ENCODE measurements at places on chromosomes 6 and 20.

GRCh38 chr20:33894798-33895197, 83.7 kb downstream of the CHMP4B start:
- peak; percentile 44 for DNase-seq

DNA sequence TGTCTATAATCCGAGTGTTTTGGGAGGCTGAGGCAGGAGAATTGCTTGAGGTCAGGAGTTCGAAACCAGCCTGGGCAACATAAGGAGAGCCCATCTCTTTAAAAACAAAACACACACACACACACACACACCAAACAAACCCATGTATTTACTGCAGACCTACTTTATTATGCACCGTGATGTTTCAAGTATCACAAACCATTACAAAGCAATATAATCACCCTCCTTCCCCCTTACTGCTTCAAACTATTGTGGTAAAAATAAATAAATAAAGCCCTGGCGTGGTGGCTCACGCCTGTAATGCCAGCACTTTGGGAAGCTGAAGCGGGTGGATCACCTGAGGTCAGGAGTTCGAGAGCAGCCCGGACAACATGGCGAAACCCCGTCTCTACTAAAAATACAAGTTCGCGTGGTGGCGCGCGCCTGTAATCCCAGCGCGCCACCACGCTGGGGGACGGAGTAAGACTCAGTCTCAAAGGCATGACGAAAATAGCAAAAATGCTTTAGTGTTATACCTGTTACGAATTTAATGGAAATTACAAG, 1.5 kb downstream of the TBCC start:
- no peak for DNase-seq

- peak; percentile 4 for DNase-seq
Observed at GRCh38 chr20:56249244-56249955, 868 bp downstream of the MC3R start.

DNA sequence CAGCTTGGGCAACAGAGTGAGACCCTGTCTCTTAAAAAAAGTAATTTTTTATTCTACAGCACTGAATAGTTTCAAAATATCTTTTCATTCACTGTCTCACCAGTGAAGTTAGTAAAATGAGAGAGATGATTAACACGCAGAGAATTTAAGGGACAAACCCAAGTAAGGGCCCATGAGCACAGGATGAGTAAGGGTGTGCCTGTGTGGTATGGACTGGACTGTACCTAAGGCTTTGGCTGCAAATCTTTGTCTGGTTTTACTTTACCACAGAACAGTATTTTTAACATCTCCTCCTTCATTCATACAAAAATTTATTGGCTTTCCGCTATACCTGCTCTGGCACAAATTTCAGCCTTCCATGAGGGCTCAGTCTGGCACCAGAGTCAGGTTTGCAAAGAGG, 433.3 kb downstream of the UTRN start:
- DNase-seq = peak; percentile 61

DNA sequence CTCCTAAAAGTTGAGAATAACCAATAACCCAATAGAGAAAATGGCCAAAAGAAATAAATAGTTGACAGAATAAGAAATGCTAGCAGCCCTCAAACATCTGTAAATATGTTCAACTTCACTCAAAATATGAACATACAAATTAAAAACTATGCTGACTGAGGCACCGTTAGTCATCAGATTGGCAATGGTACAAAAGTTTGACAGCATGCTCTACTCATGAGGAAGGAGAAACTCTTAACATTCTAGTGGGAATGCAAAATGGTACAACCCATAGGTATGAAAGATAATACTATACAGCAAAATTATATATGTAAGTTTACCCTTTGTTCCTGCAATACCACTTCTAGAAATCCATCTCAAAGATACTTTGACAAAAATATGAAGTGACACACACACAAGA, 1.6 kb upstream of the ZSCAN12 start:
- DNase-seq = peak; percentile 46

- peak; percentile 51 for DNase-seq
Observed at GRCh38 chr6:135675862-135676261, 175.6 kb upstream of the PDE7B start.

GRCh38 chr6:123352279-123352678, 284.5 kb downstream of the TRDN start:
- DNase-seq = no peak

GRCh38 chr6:10307476-10307875, 107.4 kb downstream of the TFAP2A start:
- no peak for DNase-seq

DNA sequence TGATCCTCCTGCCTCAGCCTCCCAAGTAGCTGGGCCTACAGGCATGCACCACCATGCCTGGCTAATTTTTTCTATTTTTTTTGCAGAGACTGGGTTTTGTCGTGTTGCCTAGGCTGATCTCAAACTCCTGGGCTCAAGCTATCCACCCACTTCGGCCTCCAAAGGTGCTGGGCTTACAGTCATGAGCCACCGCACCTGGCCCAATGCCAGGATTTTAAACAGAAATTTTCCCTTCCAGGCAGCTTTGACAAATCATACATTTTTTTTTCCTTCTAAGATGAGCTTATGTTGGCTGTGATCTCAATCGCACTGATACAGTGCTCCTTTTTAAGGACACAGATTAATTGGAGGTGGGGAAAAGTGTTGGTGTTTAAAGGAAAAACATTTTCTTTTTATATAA, 73.2 kb upstream of the CD2AP start:
- DNase-seq = no peak

DNA sequence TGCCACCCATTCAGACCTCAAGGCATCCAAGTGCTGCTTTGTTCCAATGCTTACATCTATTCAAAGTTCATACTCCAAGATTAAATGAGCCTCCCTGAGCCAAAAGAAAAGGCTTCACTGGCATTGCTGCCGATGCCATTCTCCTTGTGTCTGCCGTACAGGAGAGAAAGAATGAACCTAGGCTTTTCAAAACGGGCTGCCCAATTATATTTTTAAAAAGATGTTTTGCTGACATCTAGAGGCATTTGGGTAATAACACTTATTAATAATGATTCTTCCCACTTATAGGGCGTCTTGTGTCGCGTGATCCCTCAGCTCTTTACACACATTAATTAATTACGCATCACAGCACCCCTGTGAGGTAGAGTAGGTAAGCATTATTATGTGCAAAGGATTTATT, 545.6 kb downstream of the PKHD1 start:
- DNase-seq = no peak

- DNase-seq = no peak
Observed at GRCh38 chr20:57671662-57672061, 38.2 kb downstream of the PMEPA1 start.

GRCh38 chr6:87396595-87397392, 11.0 kb upstream of the CFAP206 start:
- DNase-seq = no peak
